ENCODE measurements at places on chromosomes 3 and 15.

DNA sequence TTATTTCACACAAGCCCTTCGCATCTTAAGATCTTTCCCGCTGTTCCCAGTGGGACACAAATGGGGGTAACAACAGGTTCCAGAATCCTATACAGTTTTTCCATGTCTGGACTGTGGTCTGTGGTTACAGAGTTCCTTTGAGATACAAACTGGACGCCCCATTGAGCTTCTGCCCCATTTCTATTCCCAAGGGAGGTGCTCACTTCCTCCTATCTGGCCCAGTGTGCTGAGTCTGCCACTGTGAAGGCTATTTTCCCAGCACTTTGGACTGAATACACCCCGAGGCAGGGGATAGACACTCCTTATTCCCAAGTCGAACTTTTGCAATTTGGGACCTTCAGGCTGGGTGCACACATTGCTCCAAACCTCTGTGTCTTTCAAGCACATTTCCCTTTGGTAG, 44.0 kb downstream of the MESD start:
- no peak for DNase-seq

DNA sequence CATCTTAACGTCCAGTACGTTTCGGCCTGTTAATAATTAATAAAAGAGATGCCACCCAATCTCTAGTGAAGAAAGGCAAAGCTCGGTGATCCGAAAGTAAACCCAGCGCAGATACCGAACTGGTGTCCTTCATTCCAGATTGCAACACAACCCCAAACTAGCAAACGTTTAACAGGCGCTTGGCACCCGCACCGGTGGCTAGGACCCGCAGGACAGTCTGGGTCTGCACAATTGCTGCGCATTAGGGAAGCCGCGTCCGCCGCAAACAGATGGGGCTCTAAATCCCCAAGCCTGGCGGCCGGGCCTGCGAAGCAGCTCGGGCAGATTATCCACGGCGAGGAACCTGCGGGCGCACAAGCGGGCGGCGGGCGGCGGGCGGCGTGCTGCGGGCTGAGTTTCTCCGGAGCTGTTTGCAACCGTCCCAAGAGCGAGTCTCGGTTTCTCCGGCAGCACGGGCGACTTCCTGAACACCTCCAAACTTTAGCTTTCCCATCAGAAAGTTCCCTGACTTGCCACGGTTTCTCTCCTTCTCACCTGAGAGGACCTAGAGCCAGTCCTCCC, 112.1 kb upstream of the ICE2 start:
- peak; percentile 43 for DNase-seq

GRCh38 chr3:115272036-115272824, 125.1 kb upstream of the ZBTB20 start:
- no peak for DNase-seq

GRCh38 chr15:28881600-28881999, 4.2 kb upstream of the APBA2 start:
- no peak for DNase-seq

GRCh38 chr15:74318376-74319137, 48.9 kb downstream of the CYP11A1 start:
- DNase-seq, result no peak

DNA sequence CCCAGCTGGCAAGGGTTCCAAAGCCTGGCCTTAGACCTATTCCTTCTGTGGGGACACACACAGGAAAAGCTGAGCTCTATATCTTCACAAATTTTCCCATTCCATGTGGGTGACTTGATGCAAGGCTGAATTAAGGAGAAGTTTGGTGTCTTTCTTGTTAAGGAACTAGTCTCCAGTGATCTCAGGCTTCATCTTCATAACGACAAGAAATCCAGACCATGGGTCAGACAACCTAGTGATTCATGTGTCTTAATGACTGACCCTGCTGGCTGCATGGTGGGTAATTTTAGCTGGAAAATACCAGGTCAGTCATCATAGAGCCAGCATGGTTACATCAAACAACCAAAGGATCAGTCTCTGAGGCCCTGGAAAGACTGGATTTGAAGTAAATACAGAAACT, 112.7 kb upstream of the SLC4A7 start:
- no peak for DNase-seq

GRCh38 chr3:148532326-148532725, 165.4 kb upstream of the AGTR1 start:
- no peak for DNase-seq

- DNase-seq, result no peak
These were observed 435 bp downstream of the SLC35G2 start for GRCh38 chr3:136819392-136819730.

DNA sequence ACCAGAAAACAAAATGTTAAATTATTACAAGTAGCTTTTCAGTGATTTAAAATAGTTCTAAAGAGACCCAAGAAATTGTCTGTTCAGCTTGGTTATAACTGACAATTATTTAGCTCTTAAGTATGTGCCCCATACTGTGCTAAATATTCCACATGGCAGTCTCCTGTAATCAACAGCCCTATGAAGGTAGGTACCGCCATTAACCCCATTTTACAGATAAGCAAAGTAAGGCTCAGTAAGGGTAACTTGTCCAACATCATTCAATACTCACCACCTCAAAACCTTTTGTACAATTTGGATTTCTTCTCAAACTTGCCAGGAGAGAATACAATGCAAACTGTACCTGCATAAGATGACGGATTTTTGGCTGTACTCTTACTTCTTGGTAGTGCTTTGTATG, 33.9 kb downstream of the ADPGK start:
- DNase-seq, result no peak

DNA sequence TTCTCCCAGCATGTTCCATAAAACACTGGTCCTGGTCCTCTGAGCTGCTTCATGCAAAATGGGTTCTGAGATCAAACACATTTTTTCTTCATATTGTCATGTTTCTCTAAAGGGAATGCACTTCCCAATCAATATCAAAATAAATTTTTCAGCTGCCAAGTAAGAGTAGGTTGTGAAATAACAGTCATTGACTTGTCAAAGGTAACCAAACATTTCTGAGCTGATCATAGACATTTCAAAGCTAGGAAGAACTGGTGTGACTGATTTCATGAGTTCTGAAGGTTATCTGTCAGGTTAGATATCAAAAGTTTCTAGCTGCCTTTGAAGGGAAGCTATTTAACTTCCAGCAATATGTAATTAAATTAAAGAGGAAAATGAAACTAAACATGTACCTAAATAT, 770.9 kb downstream of the TBL1XR1 start:
- DNase-seq, result no peak

GRCh38 chr3:53773611-53774368, 72.4 kb downstream of the CHDH start:
- no peak for DNase-seq

DNA sequence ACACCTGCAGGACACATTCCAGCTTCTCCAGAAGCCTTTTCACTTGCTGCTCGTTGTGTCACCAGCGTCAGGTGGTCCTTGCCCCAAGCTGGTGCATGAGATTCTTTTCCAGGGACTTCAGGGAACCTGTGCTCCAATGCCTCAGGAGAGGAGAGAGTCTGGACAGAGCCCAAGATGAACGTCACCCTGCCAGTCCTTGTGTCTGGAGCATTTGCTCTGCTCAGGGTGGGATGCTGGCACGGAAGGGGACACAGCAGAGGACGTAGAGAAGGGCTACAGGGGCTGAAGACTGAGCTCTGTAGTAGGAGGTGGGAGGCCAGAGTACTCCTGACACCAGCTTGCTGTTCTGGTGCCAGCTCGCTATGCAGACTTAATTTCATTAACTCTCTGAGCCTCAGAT, 262.1 kb downstream of the XXYLT1 start:
- no peak for DNase-seq

DNA sequence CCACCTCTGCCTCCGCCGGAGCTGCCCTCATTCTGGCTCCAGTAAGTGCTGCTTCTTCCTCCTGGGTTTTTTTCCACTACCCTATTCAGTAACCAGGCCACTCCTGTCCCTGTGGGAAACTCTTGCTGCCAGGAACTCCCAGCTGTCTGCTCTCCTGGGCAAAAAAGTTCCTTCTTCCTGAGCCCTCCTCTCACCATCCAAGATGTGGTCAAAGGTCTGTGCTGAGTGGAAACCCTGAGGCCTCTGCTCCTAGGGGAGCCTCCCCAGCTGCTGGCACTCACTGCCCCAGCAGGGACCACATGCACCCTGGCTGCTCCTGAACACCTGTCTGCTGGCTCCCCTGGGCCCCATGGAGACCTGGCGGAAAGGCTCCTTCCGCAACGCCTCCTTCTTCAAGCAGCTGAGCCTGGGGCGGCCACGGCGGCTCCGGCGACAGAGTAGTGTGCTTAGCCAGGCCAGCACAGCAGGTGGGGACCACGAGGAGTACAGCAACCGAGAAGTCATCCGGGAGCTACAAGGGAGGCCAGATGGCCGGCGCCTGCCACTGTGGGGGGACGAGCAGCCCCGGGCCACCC, 454 bp downstream of the C15orf62 start:
- no peak for DNase-seq

DNA sequence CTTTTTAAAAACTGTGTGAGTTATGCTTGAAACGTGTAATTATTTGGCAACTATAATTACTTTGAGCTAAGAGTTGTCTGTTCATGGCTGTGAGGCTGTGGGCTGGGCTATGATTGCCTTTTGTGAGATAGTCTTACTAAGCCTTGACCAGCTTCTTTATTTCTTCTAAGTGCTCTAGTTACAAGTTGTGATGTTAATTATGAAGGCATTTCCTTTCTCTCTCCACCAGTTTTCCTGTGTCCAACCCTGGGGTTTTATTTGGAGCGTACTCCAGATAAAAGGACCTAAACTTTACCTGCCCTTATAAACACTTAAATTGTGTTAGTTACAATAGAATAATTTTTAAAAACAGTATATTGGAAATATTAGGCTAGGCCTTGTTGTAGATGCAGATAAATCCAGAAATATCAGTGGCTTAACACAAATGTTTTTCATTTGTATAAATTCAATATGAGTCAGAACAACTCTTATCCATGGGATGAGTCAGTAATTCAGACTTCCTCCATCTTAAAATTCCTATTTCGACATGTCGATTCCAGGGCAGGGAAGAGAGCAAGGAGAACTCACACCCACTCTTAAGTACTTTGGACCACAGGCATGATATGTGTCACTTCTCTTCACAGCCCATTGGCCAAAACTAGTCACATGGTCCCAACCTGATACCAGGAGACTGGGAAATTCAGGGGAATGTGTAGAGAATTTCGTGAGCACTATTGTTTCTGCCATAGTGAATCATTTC, 17.0 kb downstream of the TMEM62 start:
- DNase-seq, result no peak

DNA sequence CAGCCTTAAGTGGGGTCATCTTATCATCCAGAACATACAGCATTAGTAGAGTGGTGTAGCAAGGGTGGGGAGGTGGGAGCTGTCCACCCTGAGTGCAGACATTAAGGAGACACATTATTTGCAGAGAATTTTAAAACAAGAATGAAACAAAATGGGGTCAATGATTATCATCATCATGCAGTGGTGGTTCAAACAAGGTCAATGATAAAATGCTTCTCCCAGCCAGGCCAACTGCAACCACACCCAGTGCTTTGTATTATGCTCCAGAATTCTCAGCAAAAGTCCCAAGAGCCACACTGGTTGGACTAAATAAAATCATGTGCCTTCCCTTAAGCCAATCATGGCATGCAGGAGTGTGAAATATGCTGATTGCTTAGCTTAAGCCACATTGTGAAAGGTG, 96.7 kb upstream of the FHIT start:
- DNase-seq, result no peak

GRCh38 chr3:85481411-85482212, 522.8 kb downstream of the CADM2 start:
- DNase-seq, result no peak

GRCh38 chr3:55543181-55543614, 56.1 kb upstream of the WNT5A start:
- DNase-seq, result no peak

DNA sequence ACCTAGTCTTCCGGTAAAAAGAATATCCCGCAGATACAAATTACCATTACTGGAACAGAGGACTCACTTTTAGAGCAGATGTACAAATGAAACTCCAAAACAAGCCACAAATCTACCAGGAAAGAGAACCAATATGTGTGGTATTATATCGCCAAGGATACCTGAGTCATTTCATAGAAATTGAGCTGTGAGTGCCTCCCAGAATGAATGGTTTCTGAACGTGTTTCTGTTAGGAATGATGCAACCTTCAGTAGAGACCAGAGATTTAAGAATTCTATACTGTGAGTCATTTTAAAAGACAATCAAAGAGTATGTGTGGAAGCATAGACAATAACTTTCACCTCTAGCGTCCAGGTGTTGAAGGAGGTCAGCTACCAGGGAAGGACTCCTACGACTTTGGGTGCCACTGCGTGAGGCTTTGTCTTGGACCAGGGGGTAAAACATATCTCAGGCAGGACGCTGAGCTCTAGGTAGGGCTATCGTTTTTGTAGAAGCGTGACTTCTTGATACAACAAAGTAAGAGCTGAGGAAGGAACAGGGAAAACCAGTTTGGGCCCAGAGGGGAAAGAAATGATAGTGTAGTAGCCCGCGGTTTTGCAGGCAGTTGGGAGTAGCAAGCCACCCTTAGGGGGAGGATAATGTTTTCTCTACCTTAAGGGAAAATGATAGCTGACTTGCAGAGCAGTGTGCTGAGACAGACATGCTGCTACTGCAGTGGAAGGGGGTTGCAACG, 210.4 kb downstream of the TP63 start:
- DNase-seq, result no peak

DNA sequence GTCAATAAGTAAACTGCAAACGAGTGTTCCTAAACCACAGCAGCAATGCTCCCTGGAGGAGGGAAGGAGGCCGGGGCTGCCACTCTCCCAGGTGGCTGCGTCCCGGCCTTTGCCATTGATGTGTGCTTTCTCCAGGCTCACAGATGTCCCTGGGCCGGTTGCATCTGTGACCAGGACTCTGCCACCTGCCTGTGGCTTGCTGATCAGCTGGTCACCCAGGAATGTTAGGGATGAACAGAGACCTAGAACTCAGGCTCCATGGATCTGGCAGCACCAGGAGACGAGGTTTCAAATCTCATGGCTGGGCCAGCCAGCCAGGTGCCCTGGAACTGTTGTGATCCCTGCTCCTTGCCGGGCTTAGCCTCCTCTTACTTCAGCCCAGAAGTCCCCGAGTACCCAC, 65.7 kb downstream of the KLF15 start:
- no peak for DNase-seq

DNA sequence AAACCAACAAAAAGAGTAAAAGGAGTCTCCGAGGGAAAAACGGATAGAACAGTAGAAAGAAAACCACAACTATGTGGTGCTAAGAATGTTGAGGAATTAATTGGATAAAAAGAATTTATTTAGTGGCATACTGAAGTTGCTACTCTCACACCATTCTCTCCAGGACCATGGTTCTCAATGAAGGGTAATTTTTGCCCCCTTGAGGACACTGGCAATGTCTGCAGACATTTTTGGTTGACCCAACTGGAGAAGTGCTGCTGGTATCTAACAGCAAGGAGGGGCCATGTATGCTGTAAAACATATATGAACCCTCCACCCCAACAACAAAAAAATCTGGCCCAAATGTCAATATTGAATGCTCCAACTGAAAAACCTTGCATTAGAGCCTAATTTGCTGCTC, 85.9 kb upstream of the CSPG5 start:
- no peak for DNase-seq

All from central memory CD4-positive, alpha-beta T cell (primary cell).